ENCODE measurements at places on chromosomes 4 and X.

GRCh38 chr4:40423735-40424134 lies 88.6 kb downstream of the CHRNA9 start:
- no peak for DNase-seq

- DNase-seq = no peak
These were observed 188.3 kb downstream of the SH3BGRL start for GRCh38 chrX:81390237-81390636.

DNA sequence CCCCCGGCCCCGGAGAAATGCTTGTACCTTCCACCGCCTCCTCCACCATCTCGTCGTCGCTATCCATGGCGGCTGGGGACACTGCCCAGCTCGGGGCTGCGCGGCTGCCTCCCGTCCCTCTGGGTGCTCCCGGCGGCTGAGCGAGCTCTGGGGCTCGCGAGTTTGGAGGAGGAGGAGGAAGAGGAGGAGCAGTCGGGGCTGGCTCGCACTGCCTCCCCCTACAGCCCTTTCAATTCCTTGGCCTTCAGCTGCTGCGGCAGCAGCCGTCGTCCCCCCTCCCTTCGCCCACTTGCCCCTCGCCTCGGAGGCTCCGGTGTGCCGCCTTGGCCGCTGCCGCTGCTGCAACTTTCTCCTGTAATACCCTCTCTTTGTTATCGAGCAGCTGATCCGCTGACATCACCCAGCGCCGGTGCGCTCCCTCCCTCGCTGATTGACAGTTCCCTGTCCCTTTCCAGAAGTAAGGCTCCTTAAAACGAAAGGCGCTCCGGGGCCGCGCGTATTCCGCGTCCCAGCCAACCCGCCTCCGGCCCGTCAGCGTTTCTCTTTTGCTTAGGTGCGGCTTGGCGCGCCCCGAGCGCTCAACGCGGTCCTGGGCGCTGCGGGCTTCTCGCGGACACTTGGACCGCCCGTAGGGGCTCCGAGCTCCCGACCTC lies at the start of gene SETD7:
Gene SETD7 (minus strand): TSS at position 149 of the 653 bp plus-strand sequence. CDS start 82 bp downstream, at position 67.
- DNase-seq = peak; percentile 66

- DNase-seq = peak; percentile 10
These were observed 31.5 kb upstream of the HDAC8 start for GRCh38 chrX:72604112-72604511.

DNA sequence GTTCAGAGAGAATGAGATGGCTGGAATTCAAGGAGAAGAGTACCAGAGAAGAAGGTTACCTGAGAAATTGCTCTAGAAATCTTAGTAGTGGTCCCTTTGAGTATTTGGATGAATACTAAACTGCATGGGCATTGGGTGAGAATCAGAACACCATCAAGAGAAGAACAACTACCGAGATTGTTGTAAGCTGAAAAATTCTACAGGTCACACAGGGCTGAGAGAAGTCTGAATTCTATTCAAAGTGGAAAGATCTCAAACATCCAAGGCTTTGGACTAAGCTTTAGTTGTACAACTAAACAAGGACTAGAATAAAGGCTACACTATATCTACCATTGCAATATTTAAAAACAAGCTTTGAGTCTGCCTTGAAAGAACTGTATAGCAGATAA lies 40.8 kb downstream of the LRBA start:
- DNase-seq = no peak

DNA sequence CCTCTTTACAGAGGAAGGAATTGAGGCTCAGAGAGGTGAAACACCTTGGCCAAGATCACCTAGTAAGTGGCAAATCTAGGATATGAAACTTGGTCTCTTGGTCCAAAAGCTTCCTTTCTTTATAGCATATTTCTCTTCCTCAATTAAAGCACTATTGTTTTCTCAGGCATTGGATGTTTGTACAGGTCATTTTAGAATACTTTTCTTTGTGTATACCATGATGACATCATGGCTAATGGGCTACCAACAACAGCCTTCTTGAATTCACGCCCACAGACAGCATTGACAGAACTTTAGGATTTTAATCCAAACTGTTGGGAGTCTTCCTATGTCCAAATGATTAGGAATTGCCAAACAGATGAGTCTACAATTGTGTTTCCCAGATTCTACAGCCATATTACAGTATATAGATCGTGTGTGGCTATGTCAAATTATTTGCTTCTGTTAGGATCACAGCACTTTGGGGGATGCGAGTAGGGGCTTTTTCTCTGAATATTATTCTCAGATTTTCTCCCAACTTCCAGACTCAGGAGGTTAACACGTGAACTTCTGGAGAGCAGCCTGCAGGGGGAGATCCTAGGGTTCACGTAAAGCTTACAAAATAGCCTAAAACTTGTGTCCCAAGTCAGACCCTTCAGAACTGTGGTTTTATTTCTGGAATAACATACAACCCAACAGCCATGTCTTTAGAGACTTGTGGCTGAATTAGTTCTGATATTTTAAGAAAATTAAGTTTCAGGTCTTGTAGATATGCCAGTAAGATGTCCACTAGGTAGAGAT lies 191.8 kb downstream of the SHROOM3 start:
- DNase-seq = no peak

DNA sequence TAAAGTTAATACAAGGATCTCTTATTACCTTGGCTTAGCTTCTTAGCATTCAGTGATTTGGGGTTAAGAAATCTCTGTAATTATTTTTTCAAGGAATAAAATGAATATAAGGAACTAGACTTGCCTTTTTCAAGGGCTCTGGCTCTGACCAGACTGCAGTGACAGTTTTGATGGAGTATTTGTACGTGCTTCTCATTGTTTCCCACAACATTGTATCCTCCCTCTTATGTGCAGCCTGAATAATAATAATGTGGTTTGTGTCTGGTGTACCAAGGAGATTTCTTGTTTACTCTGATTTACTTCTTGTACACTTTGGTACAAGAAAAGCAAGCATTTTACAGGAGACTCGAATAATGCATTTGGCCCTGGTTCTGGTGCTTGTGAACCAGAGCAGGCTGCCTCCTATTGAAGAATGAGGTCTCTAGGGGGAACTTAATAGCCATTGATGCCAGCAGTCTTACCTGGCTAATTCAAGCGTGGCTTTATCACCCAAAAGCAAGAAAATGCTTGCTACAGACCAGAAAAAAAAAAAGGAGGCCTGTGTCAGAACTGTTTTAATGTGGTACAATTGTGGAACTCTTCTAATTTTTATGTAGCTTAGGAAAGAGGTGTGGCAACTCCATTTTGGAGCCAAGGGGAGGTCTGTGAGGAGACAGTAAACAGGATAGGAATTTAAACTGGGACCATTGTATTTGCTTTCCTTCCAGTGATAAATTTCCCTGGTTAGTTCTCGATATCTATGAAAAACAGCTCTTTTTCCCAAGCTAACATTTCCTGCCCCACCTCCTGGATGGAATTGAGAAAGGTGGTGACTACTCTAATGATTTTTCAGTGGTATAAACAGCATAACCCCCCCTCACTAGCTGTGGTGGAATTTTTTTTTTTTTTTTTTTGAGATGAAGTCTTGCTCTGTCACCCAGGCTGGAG lies 5.6 kb downstream of the OTC start:
- no peak for DNase-seq

DNA sequence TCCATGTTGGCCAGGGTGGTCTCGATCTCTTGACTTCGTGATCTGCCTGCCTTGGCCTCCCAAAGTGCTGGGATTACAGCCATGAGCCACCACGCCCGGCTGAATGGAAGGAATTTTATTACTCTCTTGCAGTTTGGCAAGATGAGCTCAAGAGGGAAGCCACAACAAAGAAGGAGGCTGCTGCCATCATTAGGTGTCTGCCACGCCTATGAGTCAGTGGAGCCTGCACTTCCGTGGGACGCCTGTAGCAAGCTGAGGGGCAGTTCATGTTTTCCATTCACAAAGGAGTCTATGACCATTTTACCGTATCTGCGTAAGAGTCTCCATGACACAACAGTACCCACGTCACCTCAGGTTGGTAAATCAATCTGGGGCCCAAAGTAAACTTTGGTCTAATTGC lies 51.2 kb upstream of the CHRNA9 start:
- no peak for DNase-seq
